GM12891 (cell line): ENCODE measurements at places on chromosomes 3 and 15.

DNA sequence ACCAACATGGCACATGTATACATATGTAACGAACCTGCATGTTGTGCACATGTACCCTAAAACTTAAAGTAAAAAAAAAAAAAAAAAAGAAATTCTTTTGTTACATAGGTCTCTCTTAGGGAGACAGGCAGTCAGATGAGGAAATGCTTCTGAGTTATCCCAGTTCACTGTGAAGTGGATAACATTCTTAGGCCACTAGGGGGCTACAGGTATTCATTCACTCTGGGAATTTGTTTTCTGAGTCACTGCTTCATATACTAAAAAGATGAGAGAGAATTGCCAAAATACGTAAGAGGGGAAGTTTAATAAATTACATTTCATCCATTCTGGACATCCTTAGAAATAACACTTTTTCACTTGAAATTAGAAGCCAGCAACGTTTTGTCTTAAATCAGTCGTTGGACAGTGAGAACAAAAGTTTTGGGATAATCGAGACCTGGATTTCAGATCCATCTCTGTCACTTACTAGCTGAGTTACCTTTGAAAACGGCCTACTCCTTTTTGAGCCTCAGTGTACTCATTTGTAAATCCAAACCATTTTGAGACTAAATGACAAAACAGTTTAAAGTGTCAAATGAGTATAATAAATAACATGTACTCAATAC, 738.4 kb upstream of the ALCAM start:
- peak; percentile 3 for DNase-seq

GRCh38 chr3:129738172-129738571, 131.7 kb upstream of the PLXND1 start:
- no peak for DNase-seq

DNA sequence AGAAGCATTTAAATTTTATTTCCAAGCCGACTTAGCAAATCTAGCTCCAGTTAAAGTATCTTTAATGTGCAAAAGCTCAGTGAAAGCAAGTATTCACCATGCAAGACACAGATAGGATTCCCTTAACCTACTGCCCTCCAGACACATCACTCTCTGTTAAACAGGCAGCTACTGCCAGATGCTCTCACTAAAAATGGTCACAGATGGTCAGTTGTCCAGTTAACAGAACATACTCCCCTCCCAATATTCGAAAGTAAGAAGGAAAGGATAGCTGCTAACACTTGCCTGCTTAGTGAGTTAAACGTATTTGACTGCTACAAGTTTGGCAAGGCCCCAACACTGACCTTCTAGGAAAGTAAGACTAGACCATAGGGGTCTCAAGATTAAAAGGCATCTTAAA, 73.7 kb downstream of the PRTG start:
- no peak for DNase-seq

DNA sequence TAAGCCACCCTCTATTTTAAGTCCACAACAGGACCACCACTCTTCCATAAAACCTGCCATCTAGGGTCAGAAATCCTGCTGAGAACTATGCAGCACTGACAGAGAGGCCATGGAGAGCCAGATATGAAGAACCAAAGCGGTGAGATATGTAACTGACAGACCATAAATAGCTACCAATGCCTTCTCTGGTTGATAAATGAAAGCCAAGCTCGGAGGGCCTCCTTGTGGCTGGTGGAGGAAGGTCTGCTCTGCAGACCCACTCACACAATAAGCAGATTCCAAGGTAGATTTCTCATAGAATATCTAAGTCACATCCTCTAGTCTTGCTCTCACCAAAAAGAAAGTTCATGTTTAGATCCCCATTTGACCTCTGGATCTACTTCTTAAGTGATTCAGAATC, 38.9 kb downstream of the RYK start:
- DNase-seq, result peak; percentile 10

GRCh38 chr15:73322665-73323373, 45.9 kb downstream of the HCN4 start:
- DNase-seq, result no peak

GRCh38 chr3:160486459-160486869, 36.9 kb upstream of the TRIM59 start:
- DNase-seq, result no peak

- DNase-seq, result no peak
These were observed 2.3 kb downstream of the STARD5 start for GRCh38 chr15:81321667-81322066.

DNA sequence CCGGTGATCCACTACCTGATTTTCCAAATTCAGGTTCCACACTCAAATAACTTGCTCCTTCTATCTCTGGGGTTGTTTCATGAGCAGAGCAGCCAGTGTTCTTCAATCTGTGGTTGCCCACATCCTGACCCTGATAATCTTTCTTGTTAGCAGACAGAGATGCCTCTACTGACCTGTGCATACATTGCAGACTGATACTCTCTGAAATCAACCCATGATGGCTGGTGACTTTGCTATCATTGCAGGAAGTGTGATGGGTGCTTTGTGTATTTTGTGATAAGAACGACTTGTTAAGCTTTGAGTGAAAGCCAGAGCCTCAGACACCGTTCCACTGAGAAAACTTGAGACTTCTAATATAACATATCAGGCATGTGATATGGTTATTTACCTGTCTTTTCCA, 39.9 kb downstream of the GATM start:
- DNase-seq, result no peak

DNA sequence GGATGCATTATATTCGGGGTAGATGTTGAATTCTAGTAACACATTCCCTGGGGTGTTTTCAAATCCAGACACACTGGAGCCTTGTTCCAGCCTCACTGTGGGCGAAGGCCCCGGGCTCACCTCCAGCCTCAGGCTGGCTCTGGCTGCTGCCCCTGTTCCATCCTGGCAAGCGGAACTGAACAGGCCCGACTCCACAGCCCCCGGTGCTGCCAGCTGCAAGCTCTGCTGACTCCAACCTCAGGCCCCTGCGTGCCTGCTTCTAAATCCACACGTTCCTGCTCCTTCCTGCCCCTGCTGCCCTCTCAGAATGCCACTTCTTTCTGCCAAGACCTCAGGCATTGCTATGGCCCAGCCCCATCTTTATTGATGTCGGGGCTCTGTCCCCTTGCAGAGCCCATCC, 90.6 kb downstream of the LIPC start:
- no peak for DNase-seq

GRCh38 chr15:39761006-39761405, 21.6 kb downstream of the FSIP1 start:
- no peak for DNase-seq

DNA sequence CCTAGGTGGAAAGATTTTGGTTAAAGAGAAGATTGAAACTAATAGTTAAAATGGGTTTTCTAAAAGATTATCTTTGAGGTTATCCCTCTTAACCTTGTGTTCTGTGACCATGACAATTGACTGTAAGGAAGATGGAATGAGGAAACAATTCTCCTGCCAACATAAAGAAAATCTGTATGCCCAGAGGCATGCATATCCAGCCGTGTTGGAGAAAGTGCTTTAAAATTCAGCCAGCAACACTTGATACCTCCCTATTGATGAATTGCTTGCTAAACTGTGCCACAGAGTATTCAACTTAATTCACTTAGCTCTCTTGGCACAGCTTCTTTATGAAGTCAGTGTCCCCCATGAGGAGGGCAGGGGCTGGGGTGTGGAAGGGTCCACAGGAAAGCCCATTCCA, 203.5 kb downstream of the UBE2E2 start:
- no peak for DNase-seq

DNA sequence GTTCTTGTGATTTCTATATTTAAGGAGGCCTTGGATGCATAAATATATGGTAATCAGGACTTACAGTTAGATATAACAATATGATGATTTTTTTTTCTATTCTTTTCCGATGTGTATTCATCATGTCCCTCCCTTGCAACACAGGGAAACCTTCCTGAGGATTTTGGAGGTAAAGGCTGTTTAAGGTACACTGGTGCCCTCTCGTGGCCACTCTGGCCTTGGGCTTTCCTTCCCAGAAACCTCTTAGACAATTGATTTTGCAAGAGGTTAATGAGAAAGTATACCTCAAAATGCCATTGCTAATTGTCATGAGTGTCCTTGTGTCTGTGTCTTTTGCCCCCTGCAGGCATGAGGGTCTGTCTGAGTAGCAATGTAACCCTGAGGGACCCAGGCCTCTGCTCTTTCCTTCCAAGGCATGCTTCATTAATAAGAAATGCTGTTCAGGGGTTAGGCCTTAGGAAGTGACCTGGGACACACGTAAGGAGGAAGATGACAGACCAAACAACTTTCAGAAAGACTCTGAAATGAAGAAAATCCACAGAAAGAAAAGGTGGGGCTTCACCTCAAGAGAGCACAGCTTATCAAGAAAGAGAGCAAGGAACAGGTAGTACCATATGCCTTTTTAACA, 70.3 kb upstream of the PPP2R3A start:
- DNase-seq, result peak; percentile 6

GRCh38 chr15:78032671-78033070, 44.8 kb downstream of the TBC1D2B start:
- DNase-seq, result no peak

DNA sequence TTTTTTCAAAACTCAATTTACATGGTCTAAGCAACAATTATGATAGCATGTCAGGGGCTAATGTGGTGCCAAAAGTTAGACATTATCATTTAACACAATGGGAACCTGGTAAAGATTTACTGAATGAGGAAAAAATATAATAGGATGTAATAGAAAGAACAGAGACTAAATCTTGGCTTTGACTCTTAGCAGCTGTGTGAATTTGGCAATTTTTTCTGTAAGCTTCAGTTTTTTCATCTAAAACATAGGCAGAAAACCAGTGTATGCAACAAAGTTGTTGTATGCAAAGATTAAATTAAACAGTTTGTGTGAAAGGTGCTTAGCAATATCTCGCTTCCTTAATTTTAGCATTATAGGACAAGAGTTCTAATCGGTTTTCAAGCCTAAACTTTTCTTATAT, 57.6 kb downstream of the ZBTB20 start:
- DNase-seq, result no peak

DNA sequence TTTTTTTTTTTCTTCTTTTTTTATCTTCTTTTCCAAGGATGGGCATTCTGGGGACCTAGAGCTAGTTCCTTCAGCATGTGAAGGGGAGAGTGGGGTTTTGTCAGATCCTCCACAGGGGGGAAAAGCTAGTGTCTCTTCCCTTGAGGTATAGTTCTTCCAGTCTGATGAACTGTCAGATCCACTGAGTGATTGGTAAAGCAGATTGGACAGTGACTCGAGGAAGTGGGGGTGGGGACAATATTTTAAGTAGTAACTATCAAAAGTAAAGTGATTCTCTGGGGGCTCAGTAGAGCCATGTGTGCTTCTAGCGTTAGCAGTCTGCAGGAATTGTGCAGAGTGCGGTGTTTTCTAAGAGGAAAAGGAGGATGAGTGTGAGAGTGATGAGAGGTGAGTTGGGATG, 62.0 kb upstream of the TRIM71 start:
- DNase-seq, result no peak

DNA sequence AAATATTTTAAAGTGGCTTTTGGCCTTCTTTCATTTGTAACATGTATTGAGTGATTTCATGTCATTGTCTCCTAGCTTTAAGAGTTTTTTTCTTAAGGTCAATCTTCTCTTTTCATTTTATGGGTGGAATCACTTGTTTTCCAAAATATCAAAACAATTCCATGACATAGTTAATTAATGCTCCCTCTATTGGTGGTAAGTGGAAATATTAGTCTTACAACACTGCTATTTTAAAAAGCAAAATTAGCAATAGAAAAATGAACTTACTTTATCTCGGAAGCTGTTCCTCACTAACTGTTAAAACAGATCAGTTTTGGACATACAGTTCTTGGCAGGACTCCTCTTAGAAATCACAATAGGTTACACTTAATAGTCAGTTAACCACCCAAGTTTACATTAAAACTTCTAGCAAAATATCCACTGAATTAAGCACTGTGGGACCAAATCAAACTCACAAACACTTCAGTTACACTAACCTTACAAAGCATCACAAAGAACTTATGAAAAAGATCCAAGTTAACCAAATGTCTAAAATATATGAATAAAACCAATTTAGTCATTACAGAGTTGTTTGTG, 42.4 kb downstream of the TIGIT start:
- no peak for DNase-seq

- DNase-seq, result no peak
These were observed 6.6 kb downstream of the VWA5B2 start for GRCh38 chr3:184236033-184236410.

DNA sequence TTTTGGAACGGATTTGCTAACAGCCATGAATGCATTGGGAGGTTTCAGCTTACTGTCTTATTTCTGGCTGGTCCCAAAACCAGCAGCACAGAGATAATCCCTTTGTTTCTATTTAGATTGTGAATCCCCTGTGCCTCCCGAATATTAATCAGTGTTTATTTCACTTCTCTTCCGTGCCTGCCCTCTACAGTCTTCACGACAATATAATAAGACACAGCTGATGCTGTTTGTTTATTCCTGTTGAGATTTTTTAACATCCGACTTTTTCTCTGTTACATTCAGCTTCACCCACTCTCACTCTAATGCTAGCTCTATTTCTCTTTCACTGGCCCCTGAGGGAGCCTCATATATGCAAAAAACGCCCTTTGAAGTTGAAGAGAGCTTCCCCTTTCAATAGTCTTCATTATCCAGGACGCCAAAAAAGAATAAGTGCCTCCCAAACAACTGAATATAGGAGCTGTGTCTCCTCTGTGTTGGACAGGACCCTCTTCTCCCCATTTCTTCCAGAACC, 995.3 kb downstream of the ROBO2 start:
- DNase-seq, result no peak

GRCh38 chr3:99670556-99670950, 32.2 kb downstream of the COL8A1 start:
- no peak for DNase-seq

DNA sequence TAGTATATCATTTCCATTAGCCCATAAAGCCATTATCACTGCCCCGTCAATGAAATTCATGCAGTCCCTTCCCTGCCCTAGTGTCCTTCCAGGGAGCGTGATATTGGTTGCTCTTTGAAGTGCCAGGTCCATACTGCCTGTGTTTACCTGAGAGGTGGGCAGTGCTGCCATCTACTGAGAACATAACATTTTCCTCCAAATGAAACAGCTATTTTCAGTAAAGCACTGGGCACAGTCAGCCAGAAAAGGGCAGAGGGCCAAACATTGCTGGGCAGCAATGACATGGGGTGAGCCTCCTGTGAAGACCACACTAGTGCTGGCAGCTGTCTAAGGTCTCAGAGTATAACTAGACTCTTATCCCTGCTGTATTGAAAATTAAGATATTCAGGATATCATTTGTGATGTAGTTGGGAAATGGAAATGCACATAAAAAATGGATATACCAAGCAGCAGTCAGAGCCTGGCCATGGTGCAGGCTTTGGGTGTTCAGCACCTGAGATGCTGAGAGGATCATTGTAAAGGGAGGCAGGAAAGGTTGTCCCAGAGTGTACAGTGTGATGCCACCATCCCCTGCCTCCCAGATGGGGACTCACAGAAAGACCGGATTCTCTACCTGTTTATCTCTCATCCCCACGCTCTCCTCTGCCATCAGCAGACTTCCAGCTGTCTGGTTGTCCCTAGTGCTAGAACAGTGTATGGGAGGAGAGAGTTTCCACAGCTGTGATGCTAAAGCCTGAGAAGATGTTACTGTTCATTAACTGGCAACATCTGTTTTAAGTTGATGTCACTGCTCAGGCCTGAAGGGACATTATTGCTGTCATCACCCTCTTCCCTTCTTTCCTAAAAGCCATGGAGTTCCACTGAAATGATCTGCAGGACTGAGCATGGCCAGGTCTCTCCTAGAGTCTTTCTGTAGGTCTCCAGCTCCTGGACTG, 108.8 kb downstream of the ARNT2 start:
- DNase-seq, result no peak

- no peak for DNase-seq
These were observed 1.5 kb downstream of the GLB1 start for GRCh38 chr3:33095436-33095835.
